ENCODE measurements at places on chromosomes 7 and 10.

DNA sequence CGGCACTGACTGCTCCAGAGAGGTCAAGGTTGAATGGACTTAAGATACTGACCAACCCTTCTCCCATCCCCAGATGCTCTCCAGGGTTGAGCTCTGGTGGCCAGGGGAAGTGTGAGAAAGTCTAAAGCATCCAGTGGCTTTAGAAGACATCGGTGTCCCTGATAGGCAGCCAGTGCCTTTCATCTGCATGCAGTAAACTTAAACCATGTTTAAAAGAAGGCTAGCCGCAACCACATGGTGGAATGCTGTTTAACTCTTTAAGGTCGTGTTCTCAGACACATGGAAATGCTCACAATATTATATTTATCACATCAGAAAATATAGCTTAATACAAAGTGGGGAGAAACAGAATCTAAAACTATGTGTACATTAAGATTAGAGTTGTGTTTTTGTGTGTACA lies 137.0 kb downstream of the CNNM2 start:
- DNase-seq, result no peak

DNA sequence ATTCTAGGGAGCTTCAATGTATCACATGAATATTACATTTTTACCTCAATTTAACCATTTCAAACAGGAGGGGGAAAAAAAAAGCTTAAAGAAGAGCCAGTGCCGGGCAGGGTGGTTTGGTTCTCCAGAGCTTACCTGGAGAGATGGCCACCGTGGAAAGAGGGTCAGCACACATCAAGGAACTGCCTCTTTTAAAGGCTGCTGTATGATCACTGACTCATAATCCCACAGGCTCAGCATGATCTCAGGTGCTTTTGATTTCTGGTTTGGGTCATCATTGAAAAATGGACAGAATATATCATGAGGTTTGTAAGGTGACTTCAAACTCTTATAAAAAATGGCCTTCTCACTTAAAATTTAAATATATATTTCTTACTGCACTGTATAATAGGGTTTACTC lies 67.5 kb upstream of the MDFIC start:
- no peak for DNase-seq

DNA sequence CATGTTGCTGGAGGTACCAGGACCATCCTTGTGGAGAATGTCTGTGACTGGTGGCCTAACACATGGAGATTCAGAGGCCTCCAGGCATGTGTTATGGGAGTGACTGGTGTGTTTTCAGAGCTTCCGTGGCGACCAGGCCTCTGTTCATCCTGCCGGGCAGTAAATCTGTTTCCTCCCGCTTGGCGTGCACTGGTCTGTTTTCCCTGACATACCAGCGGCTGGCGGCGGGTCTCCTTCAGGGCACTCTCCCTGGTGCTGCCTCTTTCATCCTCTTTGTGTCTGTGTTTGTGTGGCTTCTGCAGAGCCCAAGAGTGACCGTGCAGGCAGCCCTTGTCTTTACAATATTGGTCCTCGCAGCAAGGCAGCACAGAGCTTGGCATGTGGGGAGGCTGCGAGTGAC lies 385.1 kb upstream of the MKI67 start:
- DNase-seq, result no peak

GRCh38 chr7:138727336-138728099 lies 26.4 kb upstream of the SVOPL start:
- no peak for DNase-seq

GRCh38 chr7:30780941-30781340 lies 9.7 kb downstream of the MINDY4 start:
- no peak for DNase-seq

DNA sequence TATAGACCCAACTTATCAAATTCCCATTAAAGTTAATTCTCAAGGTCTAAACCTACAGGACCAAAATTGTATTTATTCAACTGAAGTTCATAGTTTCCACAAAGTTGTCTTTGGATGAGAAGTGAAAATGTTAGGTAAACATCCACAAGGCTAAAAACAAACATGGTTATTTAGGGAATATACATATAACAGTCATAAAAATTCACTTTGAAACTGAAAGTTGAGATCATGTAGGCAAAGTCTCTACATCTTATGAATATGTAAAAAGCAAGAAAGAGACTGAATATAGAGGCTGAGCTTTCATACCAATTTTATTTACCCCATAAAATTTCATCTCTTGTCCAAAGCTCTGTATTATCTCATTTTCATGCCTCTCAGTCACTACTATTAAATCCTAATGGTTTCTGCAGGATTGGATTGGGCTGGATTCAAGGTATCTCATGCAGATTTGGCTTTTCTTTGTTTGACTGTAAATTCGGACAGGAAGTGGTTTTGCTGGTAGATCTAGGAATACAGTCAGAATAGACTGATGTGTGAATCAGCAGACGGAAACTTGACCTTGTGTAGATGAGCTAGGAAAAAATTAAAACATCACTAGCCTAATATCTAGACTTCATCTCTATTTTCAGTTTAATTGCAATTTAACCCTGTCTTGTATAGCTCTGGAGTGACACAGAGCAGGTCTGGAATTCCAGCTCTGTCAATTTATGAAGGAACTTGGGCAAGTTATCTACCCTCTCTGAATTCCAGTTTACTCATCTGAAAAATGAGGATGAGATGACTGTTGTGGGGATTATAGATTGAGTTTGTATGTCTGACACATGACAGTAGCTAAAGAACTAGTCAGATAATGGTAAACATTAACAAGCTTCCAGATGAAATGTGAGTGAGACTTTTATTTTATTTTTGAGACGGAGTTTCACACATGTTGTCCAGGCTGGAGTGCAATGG lies 27.3 kb upstream of the SKAP2 start:
- DNase-seq, result no peak

DNA sequence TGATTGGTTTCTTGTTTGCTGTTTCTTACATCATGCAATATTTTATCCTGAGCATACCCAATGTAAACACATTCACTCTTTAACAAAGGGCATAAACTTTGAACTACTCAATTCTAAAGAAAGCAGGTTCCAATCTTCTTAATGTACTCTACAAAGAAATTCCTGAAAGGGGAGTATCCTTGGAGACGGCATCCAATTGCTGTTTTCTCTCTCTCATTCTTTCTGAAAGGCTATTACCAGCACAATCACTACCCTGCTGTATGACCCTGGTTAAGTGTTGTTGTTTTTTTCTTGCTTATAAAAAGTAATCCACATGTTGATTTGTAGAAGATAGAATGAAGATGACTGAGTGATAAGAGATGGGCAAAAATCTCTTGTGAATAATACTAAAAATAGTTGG lies 176.0 kb downstream of the ZNF365 start:
- no peak for DNase-seq

DNA sequence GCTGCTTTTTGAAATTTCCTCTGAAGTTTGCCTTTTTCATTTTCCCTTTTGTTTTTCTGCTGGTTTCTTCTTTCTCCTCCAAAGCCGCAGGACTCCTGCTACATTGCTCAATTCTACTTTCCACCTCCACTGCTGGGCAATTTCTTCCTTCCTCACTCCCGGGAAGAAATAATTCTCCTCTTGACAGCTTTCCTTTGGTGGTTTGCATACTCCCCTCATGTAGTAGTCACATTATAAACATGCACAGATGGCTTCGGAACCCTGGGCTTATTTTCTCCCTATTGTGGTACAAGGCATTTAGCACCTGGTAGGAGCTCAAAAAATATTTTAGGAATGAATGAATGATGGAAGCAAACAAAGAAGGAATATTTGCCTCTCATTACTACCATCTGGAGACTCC lies 977.2 kb downstream of the LRMDA start:
- DNase-seq, result no peak

DNA sequence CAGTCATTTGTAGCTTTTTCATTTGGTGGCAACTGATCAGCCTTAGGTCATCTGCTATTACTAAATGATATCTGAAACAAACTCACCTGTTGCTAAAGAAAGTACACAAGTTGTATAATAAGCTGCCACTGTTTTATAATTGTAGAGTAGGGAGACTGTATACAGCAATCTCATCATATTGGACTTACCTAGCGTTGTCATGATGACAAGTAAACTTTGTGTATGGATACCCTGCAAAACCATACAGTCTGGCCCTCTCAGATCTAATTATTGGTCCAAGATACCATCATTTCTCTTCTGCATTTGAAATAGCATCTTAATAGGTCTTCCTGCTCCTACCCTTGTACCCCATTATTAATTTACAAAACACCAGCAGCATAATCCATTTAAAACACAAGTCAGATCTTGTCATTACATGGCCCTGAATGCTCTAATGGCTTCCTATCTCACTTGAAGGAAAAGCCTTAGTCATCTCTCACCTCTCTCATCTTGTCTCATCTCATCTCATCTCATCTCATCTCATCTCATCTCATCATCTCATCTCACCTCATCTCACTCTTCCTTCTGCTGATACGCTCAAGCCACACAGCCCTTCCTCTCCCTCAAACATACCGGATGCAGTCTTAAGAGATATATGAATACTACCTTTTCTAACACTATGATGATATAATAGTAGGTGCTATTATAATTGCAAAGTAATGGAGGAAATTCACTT lies 540.6 kb downstream of the MDFIC start:
- no peak for DNase-seq

DNA sequence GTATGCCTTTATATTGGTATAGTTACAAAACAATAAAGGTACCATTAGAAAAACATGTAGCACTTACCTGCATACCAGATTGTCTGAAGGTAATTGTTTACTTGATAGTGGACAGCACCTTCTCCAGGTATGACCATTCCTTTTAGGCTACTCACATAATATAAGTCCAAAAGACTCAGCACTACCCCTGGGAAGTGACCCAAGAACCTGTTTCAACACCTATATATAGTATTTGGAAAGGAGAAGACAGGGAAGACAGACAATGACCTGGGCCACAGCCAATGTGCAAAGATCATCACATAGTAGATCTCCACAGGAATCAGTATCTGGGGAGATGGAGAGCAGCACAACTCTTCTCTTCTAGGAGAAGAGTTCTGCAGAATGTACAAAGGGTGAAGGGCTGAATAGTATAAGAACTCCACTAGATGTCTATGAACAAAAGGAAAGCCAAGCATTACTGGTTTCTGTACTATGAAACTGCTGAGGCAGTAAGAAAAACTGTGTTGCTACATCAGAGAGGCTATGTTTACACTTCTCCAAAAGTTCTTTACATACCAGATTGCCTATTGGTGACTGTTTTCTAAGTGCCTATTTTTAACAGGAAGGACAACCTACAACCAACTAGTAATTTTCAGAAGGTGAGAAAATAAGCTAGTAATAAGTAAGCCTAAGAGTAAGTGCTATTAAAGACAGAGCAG lies 159.2 kb downstream of the BTAF1 start:
- DNase-seq, result no peak

GRCh38 chr10:119511828-119512515 lies 30.5 kb downstream of the RGS10 start:
- no peak for DNase-seq

DNA sequence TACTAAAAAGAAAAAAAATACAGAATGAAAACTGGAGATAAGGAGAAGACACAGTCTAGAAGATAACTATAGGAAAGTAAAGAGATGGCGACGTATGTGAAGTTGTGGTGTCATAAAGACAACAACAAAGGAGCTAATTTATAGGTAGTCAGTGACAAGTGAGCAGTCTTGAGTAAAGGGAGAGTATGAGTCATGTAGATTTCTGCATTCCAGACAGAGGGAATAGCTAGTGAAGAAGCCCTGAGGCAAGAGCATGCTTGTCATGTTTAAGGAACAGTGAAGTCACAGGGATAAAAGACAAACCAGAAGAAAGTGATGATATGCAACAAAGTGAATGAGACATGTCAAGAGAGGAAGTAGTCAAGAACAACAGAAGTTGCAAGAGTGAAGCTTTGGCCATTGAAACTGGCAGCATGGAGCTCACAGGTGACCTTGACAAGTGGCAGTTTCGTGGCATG lies 2.3 kb upstream of the MIOS start:
- DNase-seq, result no peak

- DNase-seq, result no peak
Observed at GRCh38 chr10:74988054-74988775, 123.2 kb upstream of the SAMD8 start.

DNA sequence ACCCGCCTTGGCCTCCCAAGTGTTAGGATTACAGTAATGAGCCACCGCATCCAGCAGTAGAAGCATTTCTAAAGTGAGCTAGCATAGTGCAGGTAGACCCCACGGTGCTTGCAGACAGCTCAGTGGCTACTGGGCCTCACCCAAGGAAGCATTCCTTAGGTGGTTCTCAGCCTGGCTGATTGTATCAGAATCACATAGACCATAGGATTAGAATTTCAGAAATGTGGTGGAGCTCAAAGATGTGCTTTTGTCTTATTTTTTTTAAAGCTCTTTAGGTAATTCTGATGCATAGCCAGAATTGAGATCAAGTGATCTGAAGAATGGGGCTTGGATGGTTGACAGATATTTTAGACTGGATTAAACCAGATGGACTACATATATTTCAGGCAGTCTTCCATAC lies 10.9 kb downstream of the ANLN start:
- no peak for DNase-seq

- no peak for DNase-seq
Observed at GRCh38 chr7:18468795-18469194, 26.8 kb upstream of the HDAC9 start.

DNA sequence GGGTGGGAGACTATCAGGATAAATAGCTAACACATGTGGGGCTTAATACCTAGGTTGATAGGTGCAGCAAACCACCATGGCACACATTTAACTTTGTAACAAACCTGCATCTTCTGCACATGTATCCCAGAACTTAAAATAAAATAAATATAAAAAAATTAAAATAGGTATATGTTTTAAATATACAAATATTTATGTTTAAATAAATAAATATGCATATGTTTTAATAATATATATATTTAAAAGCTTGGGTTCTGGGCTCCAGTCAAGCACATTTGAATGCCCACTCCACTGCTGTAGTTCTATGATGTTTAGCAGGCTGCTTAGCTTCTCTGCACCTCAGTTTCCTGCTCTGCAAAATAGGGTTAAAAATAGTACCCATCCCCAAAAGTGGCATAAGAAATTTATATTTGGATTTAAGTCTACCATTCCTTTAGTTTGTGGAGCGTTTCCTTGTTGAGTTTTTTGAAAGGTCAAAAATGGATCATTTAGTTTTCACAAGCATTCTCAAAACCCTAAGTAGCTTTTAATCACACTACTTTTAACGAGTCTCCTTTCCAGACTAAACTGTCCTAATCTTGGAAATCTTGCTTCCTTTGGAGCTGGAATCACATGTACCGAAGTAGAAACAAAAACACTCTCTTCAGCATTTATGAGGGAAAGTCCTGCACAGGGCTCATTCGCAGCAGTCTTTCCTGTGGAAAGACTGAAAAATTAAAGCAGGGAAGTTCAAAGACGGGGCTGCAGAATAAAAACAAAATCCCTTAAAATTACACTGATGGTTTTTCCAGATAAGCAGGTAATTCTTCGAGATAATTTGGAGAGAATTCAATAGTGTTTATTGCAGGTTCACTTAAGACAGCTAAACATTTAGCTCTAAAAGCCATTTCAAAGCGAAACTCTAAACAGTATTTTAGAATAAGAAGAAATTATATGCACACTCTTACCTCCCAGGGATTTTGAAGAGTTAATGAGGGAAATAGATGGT lies 111.7 kb upstream of the LYZL1 start:
- DNase-seq, result no peak

- no peak for DNase-seq
Observed at GRCh38 chr7:121576148-121576917, 180.2 kb upstream of the FAM3C start.
